D721Med (cell line): ENCODE measurements at places on chromosomes 1 and 21.

GRCh38 chr1:206032380-206033140 is 8.9 kb upstream of the CTSE start:
- no peak for DNase-seq

DNA sequence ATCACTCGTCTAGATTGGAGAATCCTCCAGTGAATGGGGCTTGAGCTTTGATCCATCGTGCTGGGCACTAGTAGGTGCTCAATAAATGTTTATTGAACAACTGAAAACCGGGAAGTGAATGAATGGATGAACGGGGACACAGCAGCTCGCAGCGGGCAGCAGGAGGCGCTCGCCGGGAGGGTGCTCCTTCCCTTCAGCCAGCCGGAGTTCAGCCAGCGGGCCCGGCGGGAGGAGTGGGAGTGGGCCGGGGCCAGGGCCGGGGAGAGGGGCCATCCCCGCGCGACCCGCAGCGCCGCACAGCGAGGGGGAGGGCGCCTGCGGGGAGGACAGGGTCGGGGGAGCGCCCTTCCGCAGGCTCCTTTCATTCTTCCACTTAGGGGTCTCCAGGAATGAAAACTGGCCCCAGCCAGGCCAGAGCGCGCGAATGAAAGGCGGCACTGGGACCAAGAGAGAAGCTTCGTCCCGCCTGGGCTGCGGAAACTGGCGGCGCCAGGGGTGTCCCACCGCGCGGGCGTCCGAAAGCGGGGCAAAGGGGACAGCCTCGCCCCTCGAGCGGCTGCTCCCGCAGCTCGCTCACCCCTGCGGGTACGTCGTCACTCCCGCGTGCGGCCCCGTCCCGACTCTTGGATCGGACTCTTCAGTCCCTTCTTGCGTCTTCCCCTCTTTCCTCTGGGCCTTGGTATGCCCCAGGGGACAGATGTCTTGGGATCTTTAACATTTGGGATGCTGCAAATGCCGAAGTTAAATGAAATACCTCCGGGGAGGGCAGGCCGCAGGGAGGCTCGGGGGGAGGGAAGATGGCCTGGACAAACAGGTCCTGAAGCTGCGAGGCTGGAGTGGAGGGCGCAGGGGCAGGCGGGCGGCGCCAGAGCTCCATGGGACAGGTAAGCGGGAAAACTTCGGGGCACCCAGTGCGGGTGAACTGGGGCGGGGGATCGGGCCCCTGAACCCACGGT is 3.6 kb upstream of the INAVA start:
- DNase-seq: no peak

DNA sequence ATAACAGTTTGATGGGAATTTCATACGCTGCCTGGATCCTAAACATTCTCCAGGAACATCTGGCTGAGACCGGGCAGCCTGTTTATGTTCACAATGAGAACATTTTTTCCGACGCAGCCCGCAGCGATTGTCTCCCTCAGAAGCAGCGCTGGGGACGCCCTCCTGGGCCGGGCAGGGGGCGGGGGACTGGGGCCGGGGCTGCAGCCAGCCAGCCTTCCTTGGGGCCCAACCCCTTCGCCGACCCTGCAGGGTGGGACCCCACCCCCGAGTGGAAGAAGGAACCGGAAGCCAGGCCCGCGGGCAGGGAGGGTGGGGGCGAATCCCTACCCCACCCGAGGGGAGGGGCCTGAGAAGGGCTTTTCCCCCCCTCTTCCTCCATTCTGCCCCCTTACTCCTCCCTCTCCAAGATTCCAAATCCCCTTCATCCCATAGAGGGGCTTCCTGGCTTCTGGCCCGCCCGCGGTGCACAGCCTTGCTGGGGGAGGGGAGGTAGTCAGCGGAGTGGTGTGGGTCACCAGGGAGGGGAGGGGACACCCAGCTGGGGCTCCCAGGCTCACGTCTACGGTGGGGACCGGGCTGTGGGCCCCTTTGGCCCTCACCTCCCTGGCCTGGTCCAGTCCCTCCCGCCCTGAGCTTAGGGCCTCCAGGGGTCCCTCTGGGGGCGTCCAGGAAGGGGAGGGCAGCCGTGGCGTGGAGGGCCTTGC is 60.6 kb downstream of the WNT9A start:
- peak; percentile 15 for DNase-seq

DNA sequence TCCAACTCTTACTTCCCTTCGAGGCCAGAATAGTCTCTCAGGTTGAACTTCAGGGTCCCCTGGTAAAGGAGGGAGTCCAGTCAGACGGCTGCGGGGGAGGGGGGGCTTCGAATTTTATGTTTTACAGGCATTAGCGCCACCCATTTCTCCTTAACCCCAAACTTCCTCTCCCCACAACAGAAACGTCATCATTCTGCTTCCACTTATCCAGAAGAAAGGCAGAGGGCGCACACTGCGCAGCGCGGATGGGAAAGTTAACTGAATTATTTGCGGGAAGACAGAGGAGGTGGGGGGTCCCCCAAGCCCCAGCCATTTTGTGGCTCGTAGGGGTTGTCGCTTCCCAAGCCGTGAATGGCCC is 529 bp upstream of the PRMT2 start:
- DNase-seq: no peak

DNA sequence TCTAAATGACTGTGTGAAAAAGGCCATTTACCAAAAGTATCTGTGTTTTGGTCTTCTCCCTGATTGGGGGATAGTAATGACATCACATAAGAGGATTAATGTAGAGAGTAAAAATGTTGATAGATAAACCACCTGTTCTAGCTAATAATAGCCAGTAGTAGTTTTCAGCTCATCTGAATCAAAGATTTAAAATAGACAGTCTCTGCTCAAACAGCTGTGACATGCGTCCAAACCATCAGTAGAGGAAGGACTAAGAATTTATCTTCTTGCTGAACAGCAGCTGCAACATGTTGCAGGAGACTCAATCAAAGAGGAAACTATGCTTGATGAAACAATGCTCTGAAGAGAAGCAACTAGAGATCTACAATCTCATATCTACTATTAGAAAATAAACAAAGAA is 21.4 kb downstream of the TMPRSS15 start:
- DNase-seq: no peak

- no peak for DNase-seq
Measured at GRCh38 chr1:199733125-199733524, 294.4 kb upstream of the NR5A2 start.

GRCh38 chr1:43799656-43800635 is 92.6 kb downstream of the ST3GAL3 start:
- DNase-seq: peak; percentile 34

DNA sequence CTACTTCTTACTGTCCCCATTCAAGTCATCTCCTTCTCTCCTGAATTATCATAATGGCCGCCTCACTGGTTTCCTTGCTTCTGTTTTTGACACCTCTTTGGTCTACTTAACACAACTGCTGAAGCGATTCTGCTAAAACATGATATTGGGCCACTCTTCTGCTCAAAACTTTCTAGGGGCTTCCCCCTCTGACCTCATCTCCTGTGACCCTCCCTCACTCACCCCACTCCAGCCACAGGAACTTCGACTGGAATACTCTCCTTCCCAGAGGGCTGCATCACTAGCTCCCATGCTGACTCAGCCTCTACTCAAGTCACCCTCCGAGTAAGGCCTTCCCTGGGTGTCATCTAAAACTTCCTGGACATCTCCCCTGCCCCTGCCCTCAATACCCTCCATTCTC is 35.7 kb downstream of the NRIP1 start:
- no peak for DNase-seq

DNA sequence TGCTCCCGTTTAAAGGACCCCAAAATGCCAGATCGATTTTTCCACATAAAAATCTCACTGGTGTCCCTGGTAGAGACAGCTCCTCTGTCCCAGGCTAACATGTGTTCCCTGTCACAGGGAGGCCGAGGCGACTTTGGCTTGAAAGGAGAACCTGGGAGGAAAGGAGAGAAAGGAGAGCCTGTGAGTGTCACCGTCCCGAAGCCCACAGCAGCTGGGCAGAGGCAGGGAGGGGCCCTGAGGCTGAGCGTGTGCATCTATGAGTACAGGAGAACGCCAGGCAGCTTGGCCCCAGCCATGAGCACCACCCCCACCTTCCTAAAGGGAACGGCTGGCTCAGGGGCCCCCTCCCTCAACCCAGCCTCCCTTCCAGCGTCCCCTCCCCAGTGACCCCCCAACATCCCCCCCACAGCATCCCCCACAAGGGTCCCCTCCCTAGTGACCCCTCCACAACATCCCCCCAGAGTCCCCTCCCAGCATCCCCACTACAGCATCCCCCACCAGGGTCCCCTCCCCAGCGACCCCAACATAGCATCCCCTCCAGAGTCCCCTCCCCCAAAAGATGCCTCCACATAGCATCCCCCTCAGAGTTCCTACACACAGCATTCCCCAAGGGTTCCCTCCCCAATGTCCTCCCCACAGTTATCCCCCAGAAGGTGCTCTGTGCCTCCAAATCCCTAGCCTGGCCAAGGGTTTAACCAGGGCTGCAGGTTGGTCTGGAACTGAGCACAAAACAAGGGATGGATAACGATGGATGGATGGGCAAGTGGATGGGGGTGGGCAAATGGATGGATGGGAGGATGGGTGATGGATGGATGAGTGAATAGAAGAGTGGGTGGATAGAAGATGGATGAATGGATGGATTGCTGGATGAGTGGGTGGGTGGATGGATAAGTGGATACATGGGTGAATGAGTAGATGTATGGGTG is 25.1 kb downstream of the COL6A2 start:
- DNase-seq: no peak

DNA sequence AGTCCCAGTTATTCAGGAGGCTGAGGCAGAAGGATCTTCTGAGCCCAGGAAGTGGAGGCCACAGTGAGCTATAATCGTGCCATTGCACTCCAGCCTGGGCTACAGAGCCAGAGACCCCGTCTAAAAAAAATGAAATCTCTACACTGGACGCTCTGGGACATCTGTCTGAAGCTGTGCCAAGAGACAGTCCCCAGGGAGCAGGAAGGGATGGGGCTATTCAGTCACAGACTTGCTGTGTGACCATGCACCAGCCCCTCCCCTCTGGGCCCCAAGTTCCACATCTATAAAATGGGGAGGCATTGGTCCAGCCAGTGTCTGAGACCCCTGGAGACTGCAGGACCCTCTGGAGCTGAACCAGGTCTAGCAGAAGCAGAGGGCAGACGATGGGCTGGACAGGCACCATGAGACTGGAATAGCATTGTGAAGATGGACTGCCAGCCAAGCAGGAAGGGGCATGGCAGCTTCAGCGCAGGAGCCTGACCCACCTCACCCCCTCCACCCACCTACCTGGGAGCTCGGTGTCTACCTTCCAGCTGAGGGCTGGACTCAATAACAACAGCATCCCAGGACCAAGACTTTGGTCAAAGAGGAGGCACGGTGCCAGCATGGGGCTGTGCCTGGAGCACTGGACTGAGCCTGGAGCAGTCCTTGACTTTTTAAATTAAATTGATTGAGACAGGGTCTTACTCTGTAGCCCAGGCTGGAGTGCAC is 1.4 kb downstream of the TMEM54 start:
- no peak for DNase-seq

GRCh38 chr1:212074313-212074712 is 38.8 kb downstream of the DTL start:
- DNase-seq: no peak

- DNase-seq: no peak
Measured at GRCh38 chr1:162336621-162337285, 39.9 kb downstream of the SPATA46 start.

GRCh38 chr1:202235856-202236837 is 42.5 kb downstream of the LGR6 start:
- peak; percentile 98 for DNase-seq

DNA sequence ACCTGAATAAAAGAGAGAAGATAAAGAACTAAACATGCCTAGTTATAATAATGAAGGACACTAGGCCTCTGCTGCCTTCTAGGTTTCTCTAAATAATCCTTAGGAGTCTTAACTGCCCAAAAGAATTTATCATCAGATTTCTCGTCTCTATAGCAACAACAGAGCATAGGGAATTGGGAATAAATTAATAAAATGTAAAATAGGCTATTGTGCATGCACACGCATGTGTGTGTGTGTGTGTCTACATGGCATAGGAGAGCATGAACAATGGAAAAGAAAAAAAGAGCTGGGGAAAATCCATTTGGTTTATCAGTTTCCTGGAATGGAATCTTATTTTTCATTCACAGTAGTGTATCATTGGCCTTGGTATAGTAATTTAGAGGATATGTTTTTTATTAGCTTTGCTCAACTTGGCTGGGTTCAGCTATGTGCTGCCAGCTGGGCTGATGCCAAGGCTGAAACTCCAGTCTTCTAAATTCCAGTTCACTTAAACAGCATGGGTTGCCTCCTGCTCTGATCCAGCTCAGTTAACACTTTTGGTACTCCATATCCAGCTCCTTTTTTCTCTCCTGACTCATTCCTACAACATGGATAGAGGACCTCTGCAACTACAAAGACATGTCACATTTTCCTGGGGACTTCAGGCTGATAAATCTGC is 80.6 kb upstream of the SLFNL1 start:
- DNase-seq: no peak

GRCh38 chr21:42417533-42417932 is 13.8 kb downstream of the UBASH3A start:
- no peak for DNase-seq

- no peak for DNase-seq
Measured at GRCh38 chr1:186497651-186498050, 36.7 kb upstream of the PDC start.

DNA sequence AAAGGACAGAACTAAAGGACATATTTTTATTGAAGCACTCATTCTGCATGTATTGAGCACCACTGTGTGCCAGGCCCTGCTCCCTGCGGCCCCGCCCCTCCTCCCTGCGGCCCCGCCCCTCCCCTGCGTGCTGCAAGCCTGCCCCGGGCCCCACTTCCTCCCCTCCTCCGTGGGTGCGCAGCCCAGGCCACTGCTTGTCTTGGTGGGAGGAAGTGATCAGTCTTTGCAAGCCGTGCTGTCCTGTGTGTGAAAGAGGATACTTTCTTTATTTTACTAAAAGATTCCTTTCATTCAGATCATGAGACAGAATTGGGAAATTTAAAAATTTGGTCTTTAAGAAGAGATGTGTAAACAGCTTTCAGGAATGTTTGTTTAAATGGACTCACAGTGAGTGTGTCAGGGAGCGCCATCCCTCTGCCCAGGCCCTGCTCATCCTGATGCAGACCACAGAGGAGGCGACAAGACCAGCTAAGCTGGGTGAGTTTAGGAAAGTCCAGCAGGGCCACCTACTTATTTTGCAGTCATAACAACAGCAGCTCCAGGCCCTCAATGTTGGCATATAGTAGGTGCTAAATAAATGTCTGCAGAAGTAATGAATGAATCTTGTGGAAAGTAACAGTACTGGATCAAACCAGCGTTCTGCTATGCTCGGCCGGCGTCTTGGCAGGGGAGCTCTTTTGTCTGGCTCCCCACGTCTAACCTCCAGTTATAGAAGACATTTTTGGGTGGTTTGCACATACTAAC is 88.3 kb upstream of the SELENON start:
- no peak for DNase-seq

- DNase-seq: peak; percentile 52
Measured at GRCh38 chr1:237851210-237851845, 39.4 kb downstream of the ZP4 start.
